KBM-7 (cell line): ENCODE measurements at places on chromosomes 3 and 15.
A peak's percentile ranks its signal among the peaks of the same experiment; 100 is the strongest.

- no peak for DNase-seq
Observed at GRCh38 chr3:189625572-189625971, 5.6 kb upstream of the TP63 start.

DNA sequence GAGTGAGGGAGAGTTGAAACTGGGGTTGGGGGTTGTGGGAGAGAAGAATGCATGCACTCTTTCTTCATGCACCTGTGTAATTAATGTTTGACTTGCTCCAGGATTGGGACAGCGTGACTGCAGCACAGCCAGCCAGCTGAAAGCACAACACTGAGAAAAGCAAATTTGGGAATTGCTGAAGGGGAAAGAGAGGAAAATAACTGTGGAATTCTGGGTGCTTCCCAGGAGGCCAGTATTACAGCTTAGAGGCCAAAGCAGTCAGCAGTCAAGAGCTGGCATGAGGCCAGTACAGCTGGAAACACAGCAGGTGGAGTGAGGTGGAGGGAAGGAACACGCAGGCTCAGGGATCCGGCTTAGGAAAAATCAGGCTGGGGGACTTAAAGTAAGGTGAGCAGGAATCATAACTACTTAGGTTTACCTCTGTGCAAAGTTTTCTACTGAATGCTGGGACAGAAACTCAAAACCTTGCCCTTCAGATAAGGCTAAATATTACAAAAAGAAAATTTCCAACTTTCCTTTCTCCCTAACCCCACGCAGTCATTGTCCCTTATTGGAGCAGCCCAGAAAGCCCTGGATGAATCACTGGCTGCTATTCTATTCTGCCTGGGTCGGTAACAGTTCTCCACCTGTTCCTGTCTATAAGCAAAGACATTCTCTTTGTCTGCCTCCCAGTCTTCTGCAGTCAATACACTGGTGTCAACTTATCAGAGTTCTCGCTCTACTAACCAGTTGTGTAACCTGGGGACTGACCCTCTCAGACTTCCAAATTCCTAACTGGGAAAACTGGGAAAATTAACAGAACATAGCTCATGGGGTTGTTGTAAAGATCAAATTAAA is 167.2 kb downstream of the MAGI1 start:
- no peak for DNase-seq

GRCh38 chr15:77358545-77359240 is 61.2 kb downstream of the PEAK1 start:
- DNase-seq: no peak

- DNase-seq: no peak
Observed at GRCh38 chr3:20055020-20055775, 15.0 kb downstream of the KAT2B start.

GRCh38 chr15:67035886-67036285 is 29.5 kb upstream of the SMAD3 start:
- DNase-seq: no peak

GRCh38 chr3:120224237-120224636 is 60.8 kb downstream of the GPR156 start:
- DNase-seq: no peak

GRCh38 chr3:6721491-6721890 is 139.4 kb upstream of the GRM7 start:
- no peak for DNase-seq

DNA sequence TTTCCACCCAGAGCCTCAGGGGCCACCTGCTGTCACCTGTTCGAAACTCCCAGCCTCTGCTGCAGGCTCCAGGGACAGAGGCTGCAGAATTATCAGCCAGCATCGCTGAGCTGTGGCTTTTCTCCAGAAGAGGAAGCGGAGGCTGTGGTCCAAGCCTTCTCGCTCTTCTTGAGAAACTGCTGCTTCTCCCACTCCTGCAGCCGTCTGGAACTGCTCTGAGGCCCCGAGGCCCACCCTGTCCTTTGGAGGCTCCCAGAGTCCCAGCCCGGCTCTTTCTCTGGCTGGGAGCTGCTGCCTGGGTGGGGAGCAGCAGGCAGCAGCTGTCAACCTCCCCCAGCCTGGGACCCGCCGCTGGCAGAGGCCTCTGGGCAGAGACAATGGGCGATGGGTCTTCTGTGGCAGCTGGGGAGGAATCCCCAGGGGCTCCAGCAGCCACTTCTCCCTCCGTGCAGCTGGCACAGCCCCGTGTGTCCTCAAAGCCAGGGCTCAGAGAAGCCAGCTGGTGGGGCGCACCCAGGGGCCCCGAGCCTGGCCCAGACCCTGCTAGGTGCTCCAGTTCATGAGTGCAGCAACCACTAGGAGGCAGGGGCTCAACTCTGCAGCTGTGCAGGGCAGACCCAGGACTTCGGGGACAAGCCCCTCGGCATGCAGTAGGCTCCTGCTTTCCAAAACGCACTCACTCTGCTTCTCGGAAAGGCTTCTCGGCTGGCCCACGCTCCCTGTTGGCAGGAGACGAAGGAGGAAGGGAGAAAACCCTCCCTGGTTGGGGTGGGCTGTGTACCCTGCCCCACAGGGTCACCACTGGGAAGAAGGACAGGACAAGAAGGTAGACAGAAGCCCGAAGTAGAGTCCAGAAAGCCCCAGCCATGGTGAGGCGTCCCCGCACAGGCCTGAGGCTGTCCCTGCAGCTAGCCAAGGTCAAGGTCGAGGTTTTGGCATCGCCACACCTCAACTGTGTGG is 49.9 kb upstream of the FURIN start:
- peak; percentile 73 for DNase-seq

DNA sequence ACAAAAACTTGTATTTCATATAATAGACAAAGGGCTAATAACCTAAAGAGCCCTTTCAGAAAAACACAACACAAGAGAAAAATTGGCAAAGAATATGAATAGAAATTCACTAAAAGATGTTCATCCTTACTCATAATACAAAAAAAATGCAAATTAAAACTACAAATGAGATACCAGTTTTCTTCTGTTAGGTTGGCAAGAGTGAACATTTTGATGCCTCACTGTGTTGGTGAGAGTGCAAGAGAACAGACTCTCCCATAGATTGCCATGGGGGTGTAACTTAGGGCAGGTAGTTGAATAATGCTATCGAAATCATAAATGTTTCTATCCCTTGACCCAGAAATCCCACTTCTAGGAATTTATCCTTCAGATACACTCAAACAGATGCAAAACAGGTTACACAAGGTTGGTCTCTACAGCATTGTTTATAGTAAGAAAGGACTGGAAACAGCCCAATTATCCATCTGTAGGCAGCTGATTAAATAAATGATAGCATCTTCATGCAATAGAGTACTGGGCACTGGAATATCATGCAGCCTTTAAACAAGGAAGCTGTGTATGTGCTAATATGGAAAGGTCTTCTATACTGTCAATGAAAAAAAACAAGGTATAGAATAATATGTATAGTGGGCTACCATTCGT is 146.3 kb downstream of the TLE3 start:
- no peak for DNase-seq

DNA sequence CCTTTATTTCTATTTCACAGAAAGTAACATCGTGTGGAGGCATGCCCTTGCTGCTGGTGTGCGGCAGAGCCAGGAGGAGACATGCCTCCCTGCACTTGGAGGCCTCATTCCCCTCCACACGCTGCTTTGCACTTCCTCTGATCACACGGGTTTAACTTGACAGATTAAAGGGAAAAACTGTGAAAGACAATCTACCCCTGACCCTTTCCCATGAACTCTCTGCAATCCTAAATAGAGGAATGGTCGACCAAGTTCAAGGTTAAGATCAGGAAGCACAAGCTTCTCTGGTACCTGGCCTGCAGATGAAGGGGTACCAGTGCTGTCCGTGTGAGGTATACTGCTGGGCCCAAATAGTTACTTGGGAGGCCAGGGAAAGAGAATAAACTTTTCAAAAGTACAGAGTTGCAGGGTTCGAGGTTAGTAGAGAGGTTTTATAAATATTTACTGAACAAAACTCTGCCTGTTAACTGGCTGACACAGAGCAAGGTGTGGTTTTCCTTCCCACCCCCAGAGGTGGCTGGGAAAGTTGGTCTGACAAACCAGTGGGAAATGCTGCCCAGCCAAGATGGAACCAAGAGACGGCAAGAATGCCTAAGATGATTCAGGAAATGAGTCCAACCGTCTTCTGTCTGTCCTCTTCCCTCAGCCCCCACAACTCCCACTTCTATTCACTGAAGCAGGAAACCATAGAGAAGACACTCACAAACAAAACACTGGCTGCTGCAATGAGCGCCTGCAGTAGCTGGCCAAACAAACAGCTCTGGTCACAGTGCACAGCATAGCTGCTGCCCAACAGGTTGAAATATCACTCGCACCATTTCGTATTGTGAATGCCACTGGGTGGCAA is 79.6 kb downstream of the IGF2BP2 start:
- peak; percentile 92 for DNase-seq

- no peak for DNase-seq
Observed at GRCh38 chr15:89041507-89041906, 46.7 kb upstream of the ABHD2 start.

GRCh38 chr3:16255726-16256125 is 9.0 kb downstream of the DPH3 start:
- DNase-seq: no peak

GRCh38 chr3:54746722-54747121 is 181.1 kb downstream of the LRTM1 start:
- no peak for DNase-seq

GRCh38 chr15:48868536-48868935 is 9.4 kb upstream of the EID1 start:
- no peak for DNase-seq
